K562 (cell line): ENCODE measurements at places on chromosomes 11 and 22. TPM values are rescaled to one million over a fixed set of nuclear protein-coding genes. Genes with fewer than 3 reads are reported as not detected.

The ASCL2 gene
- 1.1 and 1.2 TPM in 2 replicates for total RNA-seq

The CD44 gene
- 9.5 and 11.1 TPM in 2 replicates for total RNA-seq

The CCDC116 gene
- total RNA-seq = 11.3 and 15.6 TPM in 2 replicates

The SCN4B gene
- not detected in 2 replicates for total RNA-seq

The BACE1-AS gene
- total RNA-seq = 4.7 and 5.9 TPM in 2 replicates

The OR4D5 gene
- not detected in 2 replicates for total RNA-seq

The ZFP91 gene
- total RNA-seq = 42.9 and 47.3 TPM in 2 replicates

The CLDN5 gene
- total RNA-seq = 0.16 and 0.20 TPM in 2 replicates

The C22orf31 gene
- not detected in 2 replicates for total RNA-seq

GRCh38 chr11:70399681-70400112 lies 1.4 kb downstream of the CTTN start:
- DNase-seq = peak; percentile 58
- no peaks in the 10 kb centered on the region for H3K27me3 ChIP-seq
- H3K4me3 ChIP-seq = peak overlapping the region; percentile 85
- H3K4me1 ChIP-seq = peaks cover 26% of the 10 kb centered on the region

- no peak overlapping the region for H3K4me3 ChIP-seq
- no peaks in the 10 kb centered on the region for H3K4me1 ChIP-seq
- 0 out of 3 replicates have a peak overlapping the region, but pooled peaks have one; percentile 39 for H3K27ac ChIP-seq
- peak; percentile 26 for DNase-seq
- H3K36me3 ChIP-seq = peaks cover 26% of the 10 kb centered on the region; the same call in 2 of the 3 replicates
Observed at GRCh38 chr22:31646186-31647019, 15.6 kb downstream of the PISD start.

DNA sequence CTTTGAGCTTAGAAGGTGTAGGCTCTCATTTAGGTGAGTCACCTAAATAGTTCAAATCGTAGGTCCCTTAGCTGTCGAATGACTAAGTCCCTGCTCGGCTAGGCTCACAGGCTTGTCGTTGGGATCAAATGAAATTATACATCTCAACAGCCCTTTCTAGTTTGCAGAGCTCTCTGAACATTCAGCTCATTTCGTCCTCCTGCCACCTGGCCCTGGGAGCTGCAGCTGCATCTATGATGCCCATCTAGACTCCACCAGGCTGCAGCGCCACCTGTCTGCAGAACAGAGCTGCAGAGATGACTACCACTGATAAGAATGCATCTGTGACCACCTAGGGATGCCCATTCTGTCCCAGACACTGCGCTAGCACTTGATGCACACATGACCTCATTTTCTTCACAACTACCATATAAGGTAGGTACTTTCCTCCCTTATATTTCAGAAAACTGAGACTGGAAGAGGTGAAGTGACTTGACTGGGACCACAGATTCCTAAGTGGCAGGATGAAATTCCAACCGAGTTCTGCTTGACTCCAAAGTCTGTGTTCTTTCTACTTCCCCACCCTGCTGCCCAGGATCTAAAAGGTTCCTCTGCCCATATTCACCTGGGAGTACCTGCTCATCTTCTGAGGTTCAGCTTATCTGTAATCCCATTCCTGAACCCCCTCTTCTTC lies 141.1 kb upstream of the NARS2 start:
- no peaks in the 10 kb centered on the region for H3K27me3 ChIP-seq
- no peak overlapping the region for H3K4me3 ChIP-seq
- no peak overlapping the region for H3K27ac ChIP-seq
- peak; percentile 70 for DNase-seq
- H3K4me1 ChIP-seq = no peaks in the 10 kb centered on the region

DNA sequence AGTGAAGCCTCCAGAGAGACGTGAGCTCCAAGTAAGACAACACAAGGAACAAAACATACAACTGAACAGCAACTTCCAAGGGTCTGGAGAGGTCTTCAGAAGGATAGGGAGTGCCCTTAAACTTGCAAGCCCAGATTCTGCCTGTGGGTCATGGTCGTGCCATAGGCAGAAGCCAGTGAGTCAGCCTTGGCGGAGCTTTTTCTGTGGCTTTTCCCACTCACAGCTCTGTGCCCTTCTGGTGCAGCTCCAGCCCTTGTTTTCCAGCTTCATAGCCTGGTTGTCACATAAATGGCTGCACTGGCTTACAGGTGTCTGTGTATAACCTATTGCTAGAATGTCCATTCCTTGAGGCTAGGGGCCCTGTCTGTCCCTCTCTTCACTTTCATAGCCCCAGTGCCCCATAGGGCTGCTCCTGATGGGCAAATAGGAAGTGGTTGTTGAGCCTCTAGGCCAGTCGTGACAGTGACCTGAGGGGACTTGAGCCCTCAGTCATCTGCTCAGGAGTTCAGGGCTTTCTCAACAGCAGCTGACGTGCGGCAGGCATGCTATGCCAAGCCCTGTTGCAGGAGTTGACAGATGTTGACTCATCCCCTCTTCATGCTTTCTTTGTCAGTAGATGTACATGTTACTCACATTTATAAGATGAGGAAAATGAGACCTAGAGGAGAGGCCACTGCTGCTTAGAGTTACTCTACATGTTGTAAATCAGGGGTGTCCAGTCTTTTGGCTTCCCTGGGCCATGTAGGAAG lies 7.4 kb downstream of the MED15 start:
- peaks cover 23% of the 10 kb centered on the region for H3K4me1 ChIP-seq
- peaks cover 82% of the 10 kb centered on the region for H3K36me3 ChIP-seq
- DNase-seq = no peak
- no peaks in the 10 kb centered on the region for H3K27me3 ChIP-seq
- H3K4me3 ChIP-seq = no peak overlapping the region
- no peak overlapping the region for H3K27ac ChIP-seq

- H3K27ac ChIP-seq = no peak overlapping the region
- no peak for DNase-seq
- no peaks in the 10 kb centered on the region for H3K4me1 ChIP-seq
- no peaks in the 10 kb centered on the region for H3K27me3 ChIP-seq
- H3K36me3 ChIP-seq = no peaks in the 10 kb centered on the region
Observed at GRCh38 chr11:47659276-47659675, 16.9 kb upstream of the MTCH2 start.

DNA sequence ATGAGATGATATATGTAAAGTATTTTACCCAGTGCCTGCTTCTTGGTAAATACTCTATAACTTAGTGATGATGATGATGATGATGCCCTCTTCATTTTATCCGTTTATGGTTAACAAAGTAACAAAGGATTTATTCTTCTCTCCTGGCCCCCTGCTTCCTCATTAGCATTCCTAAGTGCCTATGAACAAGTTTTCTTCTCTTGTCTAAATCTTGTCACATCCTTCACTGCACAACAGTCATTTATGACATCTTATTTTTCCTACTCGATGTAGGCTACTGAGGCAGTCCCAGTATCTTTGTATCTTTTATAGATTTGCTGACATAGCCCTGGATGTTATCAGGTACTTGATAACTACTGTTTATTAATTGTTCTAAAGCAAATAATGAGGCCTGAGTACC lies 754.4 kb upstream of the ARHGAP42 start:
- H3K27ac ChIP-seq = no peak overlapping the region
- no peak overlapping the region for H3K4me3 ChIP-seq
- no peak for DNase-seq
- no peaks in the 10 kb centered on the region for H3K27me3 ChIP-seq
- no peaks in the 10 kb centered on the region for H3K4me1 ChIP-seq
- no peaks in the 10 kb centered on the region for H3K36me3 ChIP-seq

- no peak overlapping the region for H3K4me3 ChIP-seq
- H3K4me1 ChIP-seq = peaks cover 5% of the 10 kb centered on the region; the same call in 1 of the 3 replicates
- H3K27me3 ChIP-seq = no peaks in the 10 kb centered on the region
- DNase-seq = no peak
Observed at GRCh38 chr22:39182478-39183030, 30.1 kb upstream of the CBX7 start.

- H3K4me1 ChIP-seq = peaks cover 10% of the 10 kb centered on the region
- no peak overlapping the region for H3K4me3 ChIP-seq
- H3K27ac ChIP-seq = no peak overlapping the region
- no peak for DNase-seq
- H3K27me3 ChIP-seq = no peaks in the 10 kb centered on the region
- H3K36me3 ChIP-seq = no peaks in the 10 kb centered on the region
Observed at GRCh38 chr11:34625576-34625975, 4.7 kb downstream of the EHF start.

DNA sequence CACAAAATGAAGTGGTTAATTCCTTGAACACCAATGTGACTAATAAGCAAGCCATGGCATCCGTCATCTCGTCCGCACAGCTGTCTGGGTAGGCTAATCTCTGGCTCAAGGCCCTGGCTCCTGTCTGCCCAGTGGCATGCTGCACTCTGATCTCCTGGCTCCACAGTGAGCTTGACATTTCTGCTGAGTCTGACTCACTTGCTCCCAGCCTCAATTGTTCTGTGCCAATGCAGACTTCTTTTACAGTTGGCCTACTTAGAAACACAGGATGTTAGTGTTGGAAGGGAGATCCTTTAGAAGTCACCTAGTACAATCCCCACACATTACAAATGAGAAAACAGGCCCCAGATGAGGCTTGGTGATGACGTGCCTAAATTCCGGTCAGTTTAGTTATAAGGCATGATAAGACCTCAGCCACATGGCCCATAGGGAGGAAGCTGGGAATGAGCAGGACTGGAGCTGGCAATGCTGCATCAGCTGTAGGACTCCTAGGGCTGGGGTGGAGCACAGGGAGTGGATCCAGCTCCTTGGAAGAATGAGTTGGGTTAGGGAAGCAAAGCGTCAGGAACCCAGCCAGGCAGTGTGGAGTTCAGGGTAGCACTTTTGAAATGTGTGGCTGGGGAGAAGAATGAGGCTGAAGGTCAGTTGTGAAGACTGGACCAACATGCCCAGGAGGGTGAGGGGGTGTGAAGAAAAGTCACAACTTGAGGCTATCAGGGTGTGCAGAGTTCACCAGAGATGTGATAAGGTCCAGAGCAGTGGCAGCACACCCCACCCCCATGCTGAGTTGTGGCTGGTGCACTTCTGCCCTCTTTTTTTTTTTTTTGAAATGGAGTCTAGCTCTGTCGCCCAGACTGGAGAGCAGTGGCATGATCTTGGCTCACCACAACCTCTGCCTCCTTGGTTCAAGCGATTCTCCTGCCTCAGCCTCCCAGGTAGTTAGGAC lies 70.2 kb upstream of the EED start:
- no peak overlapping the region for H3K4me3 ChIP-seq
- H3K4me1 ChIP-seq = peaks cover 54% of the 10 kb centered on the region
- H3K36me3 ChIP-seq = no peaks in the 10 kb centered on the region; the same call in 2 of the 3 replicates
- DNase-seq = peak; percentile 87
- no peaks in the 10 kb centered on the region; the same call in 2 of the 3 replicates for H3K27me3 ChIP-seq
- peak overlapping the region; percentile 81 for H3K27ac ChIP-seq

- no peak for DNase-seq
- no peak overlapping the region for H3K27ac ChIP-seq
- no peaks in the 10 kb centered on the region for H3K36me3 ChIP-seq
- H3K4me1 ChIP-seq = peaks cover 10% of the 10 kb centered on the region
Observed at GRCh38 chr11:7605186-7605943, 67.9 kb downstream of the CYB5R2 start.

- H3K27me3 ChIP-seq = no peaks in the 10 kb centered on the region
- H3K36me3 ChIP-seq = peaks cover 5% of the 10 kb centered on the region; the same call in 1 of the 3 replicates
- DNase-seq = no peak
- H3K4me1 ChIP-seq = no peaks in the 10 kb centered on the region
- H3K27ac ChIP-seq = no peak overlapping the region
Observed at GRCh38 chr22:25941365-25941960, 199.5 kb downstream of the MYO18B start.

- H3K27me3 ChIP-seq = no peaks in the 10 kb centered on the region
- DNase-seq = peak; percentile 98
- H3K4me1 ChIP-seq = peaks cover 62% of the 10 kb centered on the region
- peaks cover under 1% of the 10 kb centered on the region; the same call in 1 of the 3 replicates for H3K36me3 ChIP-seq
- H3K27ac ChIP-seq = peak overlapping the region; percentile 100
- H3K4me3 ChIP-seq = 0 out of 2 replicates have a peak overlapping the region, but pooled peaks have one; percentile 4
Observed at GRCh38 chr11:61834278-61835048, 6.4 kb downstream of the FADS2 start.

- H3K4me1 ChIP-seq = peaks cover 11% of the 10 kb centered on the region; the same call in 1 of the 2 replicates
- H3K27ac ChIP-seq = no peak overlapping the region
- no peak overlapping the region for H3K4me3 ChIP-seq
- peaks cover 28% of the 10 kb centered on the region for H3K36me3 ChIP-seq
- H3K27me3 ChIP-seq = no peaks in the 10 kb centered on the region
- no peak for DNase-seq
Observed at GRCh38 chr11:18618342-18619025, 15.7 kb downstream of the SPTY2D1 start.

DNA sequence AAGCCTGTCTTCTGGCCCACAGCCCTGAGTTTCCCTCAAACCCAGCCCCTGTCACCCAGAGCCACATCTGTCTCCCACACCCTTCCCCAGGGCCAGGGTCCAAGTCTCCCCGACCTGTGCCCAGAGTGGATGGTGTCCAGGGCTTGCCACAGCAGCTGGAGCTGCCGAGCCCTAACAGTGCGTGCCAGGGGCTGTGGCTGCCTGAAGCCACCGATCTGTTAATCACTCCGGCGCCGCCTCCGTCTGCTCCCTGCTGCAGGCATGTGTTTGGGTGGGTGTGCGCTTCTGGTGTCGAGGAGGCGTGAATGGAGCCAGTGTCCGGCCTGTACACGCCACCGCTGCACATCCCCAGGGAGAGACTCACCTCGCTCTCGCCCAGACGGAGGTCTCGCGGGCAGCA lies 26.1 kb downstream of the SHISAL1 start:
- no peak overlapping the region for H3K4me3 ChIP-seq
- H3K36me3 ChIP-seq = no peaks in the 10 kb centered on the region
- DNase-seq = no peak
- H3K27ac ChIP-seq = no peak overlapping the region
- H3K4me1 ChIP-seq = no peaks in the 10 kb centered on the region

DNA sequence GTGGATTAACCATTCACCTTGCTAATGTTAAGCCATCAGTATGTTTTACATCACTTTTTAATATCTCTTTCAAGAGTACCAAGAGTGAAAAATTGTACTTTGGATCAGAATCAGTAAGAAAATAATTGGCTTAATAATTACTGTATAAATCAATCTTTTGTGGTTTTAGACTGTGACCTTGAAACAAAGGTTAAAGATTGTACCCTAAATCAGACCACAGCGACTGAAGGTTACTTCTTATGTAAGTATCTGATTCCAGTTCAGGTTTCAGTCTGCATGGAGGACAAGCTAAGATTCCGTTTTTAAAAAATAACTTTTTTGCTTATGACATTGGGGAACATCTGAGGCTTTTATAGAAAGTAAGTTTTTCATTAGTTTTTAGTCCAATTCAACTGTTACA lies 18.9 kb downstream of the CAT start:
- no peaks in the 10 kb centered on the region for H3K27me3 ChIP-seq

- no peaks in the 10 kb centered on the region for H3K27me3 ChIP-seq
- H3K27ac ChIP-seq = no peak overlapping the region
- H3K4me3 ChIP-seq = no peak overlapping the region
- no peak for DNase-seq
- no peaks in the 10 kb centered on the region for H3K36me3 ChIP-seq
Observed at GRCh38 chr11:132549001-132549400, 983.3 kb downstream of the OPCML start.

- peak; percentile 38 for DNase-seq
- H3K4me1 ChIP-seq = no peaks in the 10 kb centered on the region; the same call in 2 of the 3 replicates
- H3K36me3 ChIP-seq = no peaks in the 10 kb centered on the region
- peaks cover 27% of the 10 kb centered on the region for H3K27me3 ChIP-seq
- H3K27ac ChIP-seq = no peak overlapping the region
Observed at GRCh38 chr11:1566381-1567051, 5.6 kb downstream of the DUSP8 start.
